ENCODE measurements at places on chromosomes 2 and 18.

GRCh38 chr18:79528316-79528695, 132.6 kb downstream of the NFATC1 start:
- no peak for DNase-seq

- no peak for DNase-seq
Measured at GRCh38 chr2:221680548-221680947, 108.4 kb upstream of the EPHA4 start.

DNA sequence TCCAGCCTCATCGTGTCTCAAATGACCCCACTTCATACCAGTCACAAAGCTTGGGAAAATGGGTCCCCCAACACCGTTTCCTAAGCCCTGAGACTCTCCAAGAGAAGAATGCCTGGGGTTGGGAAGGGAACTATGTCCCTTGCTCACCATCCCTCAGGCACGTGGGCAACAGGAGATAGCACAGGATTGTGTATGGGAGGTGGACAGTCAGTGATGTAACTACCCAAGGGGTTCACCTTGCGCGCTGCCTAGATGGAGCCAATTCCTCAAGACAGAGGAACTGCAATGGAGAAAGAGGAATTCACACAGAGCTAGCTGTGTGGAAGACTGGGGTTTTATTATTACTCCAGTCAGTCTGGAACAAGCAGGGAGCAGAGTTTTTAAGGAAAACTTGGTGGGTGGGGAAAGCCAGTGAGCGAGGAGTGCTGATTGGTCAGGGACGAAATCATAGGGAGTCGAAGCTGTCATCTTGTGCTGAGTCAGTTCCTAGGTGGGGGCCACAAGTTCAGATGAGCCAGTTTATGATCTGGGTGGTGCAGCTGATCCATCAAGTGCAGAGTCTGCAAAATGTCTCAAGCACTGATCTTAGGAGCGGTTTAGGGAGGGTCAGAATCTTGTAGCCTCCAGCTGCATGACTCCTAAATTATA, 13.8 kb upstream of the CXCR1 start:
- no peak for DNase-seq

DNA sequence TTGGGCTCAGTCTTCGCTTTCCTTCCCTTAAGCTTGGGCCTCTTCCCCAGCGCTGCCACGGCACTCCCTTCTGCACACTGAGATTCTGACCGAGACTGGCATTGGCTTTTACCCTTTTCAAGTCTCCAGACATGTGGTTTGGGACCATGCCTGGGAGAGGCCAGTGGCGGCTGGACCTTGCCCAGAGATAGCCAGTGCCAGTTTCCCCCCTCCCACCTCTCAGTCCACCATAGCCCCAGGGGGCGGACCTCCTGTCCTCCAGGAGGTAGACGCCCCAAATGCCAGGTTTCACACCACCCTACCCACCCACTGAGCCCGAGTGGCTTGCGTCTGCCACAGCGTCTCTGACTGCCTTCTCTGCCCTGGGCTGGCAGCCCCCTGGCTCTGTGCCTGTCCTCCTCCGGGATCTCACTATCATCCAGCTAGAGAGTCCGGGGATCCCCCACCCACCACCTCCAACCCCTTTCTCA, 47.7 kb downstream of the INPP5D start:
- no peak for DNase-seq

- peak; percentile 47 for DNase-seq
Measured at GRCh38 chr2:176100547-176101140, 1.0 kb downstream of the HOXD12 start.

GRCh38 chr2:51350100-51350499, 318.2 kb upstream of the NRXN1 start:
- no peak for DNase-seq

- no peak for DNase-seq
Measured at GRCh38 chr2:101806123-101806522, 108.6 kb downstream of the MAP4K4 start.

- DNase-seq: no peak
Measured at GRCh38 chr2:165539985-165540384, 70.5 kb downstream of the CSRNP3 start.

- DNase-seq: no peak
Measured at GRCh38 chr2:182767578-182767977, 51.5 kb downstream of the DNAJC10 start.

DNA sequence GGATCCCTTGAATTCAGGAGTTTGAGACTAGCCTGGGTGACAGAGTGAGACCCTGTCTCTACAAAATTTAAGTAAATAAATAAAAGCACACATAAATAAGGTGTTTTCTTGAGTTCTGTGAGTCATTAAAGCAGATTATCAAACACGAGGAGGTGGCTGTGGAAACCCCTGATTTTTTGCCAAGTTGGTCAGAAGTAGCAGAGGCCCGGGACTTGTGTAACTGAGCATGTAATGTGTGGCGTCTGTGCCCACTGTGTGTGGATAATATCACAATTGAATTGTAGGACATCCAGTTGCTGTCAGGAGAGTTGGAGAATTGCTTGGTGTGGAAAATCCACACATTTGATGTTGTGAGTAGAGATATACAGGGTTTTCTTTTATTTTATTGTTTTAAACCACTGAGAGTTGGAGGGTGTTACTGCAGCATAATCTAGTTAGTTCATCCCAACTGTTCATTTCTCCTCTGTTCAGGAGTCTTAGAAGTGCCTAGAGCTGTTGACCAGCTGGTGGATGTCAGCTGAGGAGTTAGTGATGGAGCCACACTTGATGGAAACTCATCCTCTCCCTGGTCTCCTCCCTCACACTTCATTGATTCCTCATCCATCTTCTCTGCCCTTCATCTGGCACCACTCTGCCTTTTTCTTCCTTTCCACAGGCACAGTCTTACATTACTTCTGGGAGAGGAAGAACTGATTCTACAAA, 45.9 kb upstream of the RHOB start:
- peak; percentile 17 for DNase-seq

DNA sequence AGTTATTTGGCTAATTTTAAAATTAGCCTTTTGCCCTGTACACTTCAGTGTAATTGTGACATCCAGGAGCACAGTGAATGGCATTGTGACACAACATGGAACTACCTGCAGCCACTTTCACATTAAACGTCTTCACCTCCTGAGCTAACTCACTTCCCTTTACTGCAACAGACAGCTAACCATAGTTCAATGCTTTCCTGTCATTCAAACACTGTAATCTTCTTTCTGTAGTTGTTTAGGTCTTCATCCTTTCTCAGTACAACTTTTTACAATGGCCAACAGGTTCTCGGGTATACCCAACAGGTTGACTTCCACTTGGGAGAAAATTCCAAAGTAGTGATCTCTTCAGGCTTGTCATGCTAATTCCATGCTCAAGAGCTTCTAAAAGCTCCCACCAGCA, 8.6 kb upstream of the AGPS start:
- DNase-seq: no peak
